ENCODE measurements at places on chromosomes 5 and 9.
A peak's percentile ranks its signal among the peaks of the same experiment; 100 is the strongest.

DNA sequence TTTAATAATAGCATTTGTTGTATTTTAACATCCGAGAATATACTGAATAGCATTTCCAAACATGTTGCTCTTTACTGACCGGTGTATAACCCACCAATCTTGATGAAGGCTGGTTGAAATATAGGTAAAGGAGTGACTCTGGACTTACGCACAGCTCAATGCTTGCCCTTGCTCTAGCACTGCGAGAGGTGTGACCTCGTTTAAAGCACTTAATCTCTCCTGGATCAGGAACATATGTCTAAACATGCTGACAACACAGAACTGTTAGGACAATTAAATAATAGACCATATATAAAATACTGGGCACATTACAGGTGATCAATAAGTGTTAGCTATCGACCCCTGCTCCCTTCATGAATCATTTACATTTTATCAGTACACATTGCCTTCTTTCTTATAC, 28.3 kb downstream of the TLR4 start:
- no peak for DNase-seq

DNA sequence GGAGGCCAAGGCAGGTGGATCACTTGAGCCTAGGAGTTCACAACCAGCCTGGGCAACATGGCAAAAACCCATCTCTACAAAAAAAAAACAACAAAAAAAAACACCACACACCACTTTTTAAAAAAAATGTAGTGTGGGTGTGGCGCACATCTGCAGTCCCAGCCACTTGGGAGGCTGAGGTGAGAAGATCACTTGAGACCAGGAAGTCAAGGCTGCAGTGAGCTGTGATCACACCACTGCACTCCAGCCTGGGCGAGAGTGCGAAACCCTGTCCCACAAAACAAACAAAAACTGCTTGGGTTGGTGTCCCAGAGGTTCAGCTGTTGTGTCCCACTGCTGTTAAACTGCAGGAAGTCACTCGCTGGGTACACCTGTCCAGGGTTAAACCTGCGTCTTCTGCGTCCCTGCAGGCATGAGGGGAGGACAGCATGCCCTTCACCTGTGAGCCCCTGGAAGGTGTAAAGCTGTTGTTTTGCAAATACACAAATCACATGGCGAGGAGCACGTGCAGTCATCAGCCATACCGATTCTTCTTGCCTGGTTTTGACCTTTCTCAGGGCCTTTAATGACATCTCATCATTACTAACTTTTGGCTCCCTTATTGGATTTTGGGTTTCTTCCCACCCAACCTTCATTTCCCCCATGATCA, 29.3 kb upstream of the CLPTM1L start:
- no peak for DNase-seq

DNA sequence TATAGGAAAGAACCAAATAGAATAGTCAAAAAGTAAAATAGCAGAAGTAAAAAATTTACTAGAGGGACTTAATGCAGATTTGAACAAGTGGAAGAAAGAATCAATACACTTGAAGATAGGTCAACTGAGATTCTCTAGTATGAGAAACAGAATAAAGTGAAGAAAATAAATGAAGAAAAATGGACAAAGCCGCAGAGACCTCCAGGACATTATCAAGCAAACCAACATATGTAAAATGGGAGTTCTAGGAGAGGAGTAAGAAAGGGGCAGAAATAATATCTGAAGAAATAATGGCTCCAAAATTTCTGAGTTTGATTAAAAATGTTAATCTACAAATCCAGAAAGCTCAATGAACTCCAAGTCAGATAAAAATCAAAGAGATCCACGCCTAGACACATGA, 70.0 kb upstream of the ZBTB43 start:
- DNase-seq = no peak

DNA sequence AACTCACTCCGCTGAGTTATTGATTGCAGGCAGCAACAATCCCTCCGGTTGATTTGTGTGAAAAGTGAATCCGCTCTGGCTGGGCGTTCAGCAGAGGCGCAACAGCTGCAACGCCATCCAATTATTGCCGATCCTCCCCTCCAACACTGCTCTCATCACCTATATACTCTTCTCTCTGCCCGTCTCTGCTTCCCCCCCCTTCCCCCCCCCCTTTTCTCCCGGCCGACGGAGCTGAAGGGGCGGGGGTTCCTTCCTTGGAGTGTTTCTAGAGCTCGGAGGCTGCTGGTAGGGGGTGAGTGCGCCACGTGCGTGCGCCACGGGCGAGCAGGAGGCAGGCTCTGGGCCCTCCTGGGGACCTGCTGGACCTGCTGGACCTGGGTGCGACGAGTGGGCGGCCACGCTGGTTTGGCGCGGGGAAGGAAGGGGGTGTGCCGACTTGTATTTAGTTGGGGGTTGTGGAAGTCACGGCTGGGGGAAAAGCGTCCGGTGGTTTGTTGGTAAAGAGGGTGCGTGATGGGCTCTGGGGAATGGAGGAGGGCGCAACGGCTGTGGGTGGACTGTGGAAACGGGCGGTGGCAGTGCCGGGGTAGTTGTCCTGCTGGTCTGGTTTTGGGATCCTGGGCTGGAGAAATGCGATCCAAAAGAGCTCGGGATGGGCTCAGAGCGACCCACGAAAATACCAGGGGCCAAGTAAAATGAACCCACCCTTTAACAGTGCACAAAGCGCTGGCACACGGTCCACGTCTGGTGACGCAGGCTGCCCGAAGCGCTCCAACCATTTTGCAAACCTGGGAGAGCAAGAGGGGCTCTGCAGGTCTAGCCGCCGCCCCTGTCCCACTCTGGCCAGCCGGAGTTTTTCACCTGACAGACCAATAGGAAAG, 6.4 kb upstream of the MEF2C start:
- DNase-seq = peak; percentile 85

GRCh38 chr5:107672211-107673038, 1.7 kb upstream of the EFNA5 start:
- DNase-seq = peak; percentile 30

GRCh38 chr9:124309667-124310084, 51.9 kb downstream of the NEK6 start:
- no peak for DNase-seq

DNA sequence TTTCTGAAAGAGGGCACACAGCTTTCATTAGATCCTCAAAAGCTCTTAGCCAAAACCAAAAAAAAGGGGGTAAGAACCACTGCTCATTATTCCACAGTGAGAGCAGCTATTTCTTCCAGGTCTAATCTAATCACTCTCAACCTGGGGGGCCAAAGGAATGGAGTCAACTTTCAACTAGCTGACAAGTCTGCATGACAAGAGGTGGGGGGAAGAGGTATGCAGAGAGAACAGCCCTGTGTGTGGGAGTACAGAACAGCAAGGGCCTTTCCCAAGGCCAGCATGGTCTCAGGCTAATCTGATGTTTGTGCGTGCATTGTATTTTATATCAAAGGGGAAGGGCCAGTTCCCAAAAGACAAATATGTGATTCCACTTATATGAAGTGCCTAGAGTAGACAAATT, 36.9 kb upstream of the PIP5K1B start:
- DNase-seq = no peak

GRCh38 chr5:178983728-178984127, 11.4 kb downstream of the GRM6 start:
- no peak for DNase-seq

DNA sequence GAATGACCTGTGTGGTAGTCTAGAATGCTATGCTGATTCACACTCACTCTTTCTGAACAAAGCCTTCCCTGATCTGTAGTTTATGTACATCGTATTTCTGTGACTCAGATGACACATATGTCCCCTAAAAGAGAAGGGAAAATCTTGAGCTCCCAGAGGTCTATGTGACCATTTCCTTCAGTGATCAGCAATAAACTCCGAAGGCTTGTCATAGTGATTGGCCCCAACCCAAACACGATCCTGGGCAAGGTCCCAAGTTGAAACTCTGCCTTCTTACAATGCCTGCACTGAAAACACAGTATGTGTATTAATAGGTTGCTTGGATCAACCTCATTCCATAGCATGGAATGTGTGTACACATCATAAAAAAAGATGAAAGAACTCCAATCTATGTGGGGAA, 685.8 kb downstream of the MAT2B start:
- no peak for DNase-seq

GRCh38 chr5:172545291-172545801, 91.0 kb upstream of the SH3PXD2B start:
- DNase-seq = no peak

GRCh38 chr5:134692722-134693121, 44.1 kb downstream of the SEC24A start:
- no peak for DNase-seq

GRCh38 chr5:31824869-31825517, 186.1 kb downstream of the PDZD2 start:
- no peak for DNase-seq

GRCh38 chr5:95555553-95555952, 652 bp downstream of the ARSK start:
- DNase-seq = no peak

- DNase-seq = no peak
Measured at GRCh38 chr9:136543830-136544547, 1.9 kb downstream of the NOTCH1 start.

GRCh38 chr5:10173716-10174115, 76.0 kb downstream of the ATPSCKMT start:
- peak; percentile 37 for DNase-seq

DNA sequence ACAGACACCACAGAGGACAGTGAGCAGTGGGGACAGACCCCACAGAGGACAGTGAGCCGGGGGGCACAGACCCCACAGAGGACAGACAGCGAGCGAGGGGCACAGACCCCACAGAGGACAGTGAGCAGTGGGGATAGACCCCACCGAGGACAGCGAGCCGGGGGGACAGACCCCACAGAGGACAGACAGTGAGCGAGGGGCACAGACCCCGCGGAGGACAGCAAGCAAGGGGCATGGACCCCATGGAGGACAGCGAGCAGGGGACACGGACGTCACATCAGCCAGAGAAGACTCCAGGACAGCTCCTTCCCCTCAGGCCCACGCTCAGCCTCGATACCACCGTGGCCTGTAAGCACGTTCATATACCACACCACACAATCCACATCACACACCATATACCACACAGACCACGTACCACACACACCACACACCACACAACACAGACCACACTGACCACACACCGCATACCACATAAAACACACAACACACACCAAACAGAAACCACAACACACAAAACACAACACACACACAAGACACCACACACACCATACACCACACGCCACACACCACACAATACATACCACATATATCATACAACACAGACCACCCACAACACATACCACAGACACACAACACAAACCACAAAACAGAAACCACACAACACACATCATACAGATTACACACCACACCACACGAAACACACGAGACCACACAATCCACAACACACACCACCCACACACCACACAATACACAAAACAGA, 5.2 kb upstream of the ZDHHC11 start:
- DNase-seq = peak; percentile 24

DNA sequence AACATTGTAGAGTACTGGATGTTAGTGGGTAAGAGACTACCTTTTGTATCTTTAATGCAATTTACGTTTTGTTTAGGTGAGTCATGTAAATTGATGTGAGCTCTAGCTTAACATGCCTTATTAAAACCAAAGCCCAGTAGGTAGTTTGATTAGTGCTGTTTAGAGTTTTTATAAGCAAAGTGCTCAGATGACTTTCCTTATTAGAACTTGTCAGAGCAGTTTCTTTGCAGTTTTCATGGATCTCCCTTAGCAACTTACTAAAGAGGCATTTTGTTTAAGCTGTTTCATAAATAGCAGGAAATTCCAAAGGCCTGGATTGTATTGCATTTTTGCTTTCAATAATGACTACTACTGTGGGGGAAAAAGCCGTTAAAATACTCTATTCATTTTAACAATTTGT, 14.5 kb downstream of the ZSWIM6 start:
- DNase-seq = no peak

DNA sequence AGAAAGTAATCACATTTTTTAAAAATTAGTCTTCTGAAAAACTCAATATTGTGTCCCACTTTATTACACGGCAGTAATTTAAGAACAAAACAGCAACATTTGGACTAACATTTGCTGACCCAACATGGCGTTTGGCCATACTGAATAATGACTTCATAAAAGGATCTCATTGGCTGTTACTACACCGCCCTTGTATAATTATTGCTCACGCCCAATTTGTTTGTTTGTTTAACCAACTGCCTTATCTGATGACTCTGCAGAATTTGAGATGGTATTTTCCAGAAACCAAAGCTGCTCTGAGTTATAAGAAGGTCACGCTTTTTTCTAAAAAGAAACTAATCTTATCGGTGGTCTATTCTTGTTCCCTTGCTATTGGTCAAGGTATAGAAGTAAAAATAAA, 200.2 kb upstream of the TARS1 start:
- peak; percentile 34 for DNase-seq

- peak; percentile 83 for DNase-seq
Measured at GRCh38 chr9:21160178-21160577, 6.3 kb downstream of the IFNA21 start.

DNA sequence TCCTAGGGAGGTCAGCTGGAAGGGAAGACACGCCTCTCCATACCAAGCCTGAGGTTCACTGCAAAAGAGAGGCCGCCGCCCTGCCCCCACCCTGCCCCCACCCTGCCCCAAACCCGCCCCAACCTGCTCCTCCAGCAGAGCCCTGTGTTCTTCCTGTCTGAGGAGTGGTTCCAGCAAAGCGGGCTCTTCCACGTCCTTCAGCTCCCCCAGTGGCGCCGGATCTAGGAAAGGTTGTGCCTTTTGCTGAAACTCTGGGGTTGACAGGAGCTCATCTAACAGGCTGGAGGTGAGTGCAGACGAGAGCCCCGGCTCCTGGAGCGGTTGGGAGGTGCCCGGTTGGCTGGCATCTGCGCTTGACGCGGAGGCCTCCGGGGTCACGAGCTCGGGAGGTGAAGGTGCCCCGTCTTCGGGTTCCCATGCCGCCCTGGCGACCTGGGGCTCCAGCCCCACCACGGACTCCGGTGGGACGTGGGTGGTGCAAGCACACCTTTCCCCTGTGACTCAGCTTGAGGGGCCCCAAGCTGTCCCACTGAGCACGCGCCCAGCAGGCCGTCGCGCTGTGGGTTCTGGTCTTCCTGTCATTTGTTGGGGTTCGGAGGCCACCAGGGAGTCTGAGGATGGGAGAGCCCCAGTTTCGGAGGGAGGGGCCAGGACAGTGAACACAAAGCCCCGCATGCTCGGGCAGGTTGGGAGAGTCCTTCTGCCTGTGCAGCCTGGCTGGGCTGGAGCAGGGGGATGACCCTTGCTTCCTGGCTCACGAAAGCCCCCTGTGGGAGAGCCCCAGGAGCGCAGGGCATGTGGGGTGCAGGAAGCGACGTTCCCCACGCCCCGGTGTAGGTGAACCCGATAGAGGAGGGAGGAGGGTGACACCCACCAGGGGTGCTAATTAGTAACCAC, 1467.1 kb downstream of the FOXD4L5 start:
- peak; percentile 49 for DNase-seq

GRCh38 chr5:107330903-107331302, 339.8 kb downstream of the EFNA5 start:
- DNase-seq = no peak

GRCh38 chr5:123486951-123487655, 24.9 kb upstream of the CSNK1G3 start:
- DNase-seq = no peak

GRCh38 chr9:123741214-123741613, 188.7 kb downstream of the DENND1A start:
- DNase-seq = peak; percentile 20

- DNase-seq = peak; percentile 46
Measured at GRCh38 chr5:120088412-120088811, 375.7 kb upstream of the PRR16 start.
